Stimulated activated CD8-positive, alpha-beta memory T cell treated with anti-CD3 and anti-CD28 coated beads, Interleukin-4, amount 100 ng/mL, for 1 hour (primary cell): ENCODE measurements at places on chromosomes 2 and 18.

DNA sequence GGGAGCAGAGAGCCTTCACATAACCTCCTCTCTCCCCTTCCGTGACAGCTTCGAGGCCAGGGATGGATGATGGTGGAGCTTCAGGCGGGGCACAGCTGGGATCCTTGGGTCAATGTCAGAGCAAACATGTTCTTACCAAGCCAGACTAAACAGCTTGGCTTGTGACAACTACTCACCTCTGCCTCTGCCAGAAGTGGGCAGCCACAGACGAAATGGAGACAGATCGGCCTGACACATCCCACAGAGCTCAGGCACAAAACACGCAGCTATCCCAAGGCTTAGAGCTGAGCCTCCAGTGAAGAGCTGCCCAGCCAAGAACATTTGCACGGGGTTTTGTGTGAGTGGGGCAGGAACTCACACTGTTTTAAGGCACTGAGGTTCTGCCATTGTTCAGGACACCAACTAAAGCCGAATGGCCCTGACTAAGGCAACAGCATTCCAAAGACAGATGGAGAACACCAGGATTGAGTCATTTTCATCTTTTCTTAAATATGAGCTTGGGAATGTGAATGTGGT, 12.8 kb downstream of the PXDN start:
- no peak for DNase-seq

DNA sequence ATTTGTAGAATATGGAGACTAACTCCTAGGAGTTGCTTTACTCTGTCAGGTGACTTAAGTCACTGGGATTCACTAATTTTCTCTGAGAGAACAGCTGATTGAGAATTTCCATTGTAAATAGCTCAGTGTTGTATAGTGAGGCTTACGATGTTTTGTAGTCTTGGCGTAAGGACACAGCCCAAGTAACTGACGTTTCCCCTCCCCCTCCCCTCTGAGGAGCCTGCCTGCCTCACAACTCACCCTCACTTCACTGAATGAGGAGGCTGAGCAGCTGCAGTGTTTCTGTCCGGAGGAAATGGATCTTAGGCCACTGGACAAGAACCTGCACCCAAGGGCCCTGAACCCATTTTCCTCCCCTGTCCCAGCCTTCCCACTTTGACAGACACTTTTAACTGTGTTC, 264.6 kb downstream of the PHLPP1 start:
- DNase-seq = no peak

- DNase-seq = no peak
Observed at GRCh38 chr18:30929718-30930117, 112.8 kb downstream of the DSC3 start.

DNA sequence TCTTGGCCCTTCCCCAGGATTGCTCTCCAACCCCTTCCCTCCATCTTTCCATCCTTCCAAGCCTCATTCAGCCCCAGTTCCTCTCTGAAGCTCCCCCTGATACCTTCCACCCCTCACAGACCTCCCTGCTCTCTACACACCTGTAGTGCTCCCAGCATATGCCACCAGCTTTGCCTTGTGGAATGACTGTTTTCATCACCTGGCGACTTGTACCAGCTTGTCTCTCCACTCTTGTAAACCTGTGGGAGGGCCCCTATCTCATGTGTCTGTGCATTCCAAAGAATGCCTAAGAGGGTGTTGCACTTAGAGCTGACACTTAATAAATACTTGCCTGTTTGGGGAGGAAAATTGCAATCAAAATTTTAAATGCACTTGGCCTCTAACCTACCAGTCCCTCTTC, 198.7 kb downstream of the BCL11A start:
- no peak for DNase-seq
